Stimulated activated CD4-positive, alpha-beta T cell treated with anti-CD3 and anti-CD28 coated beads, Interleukin-4, amount 100 ng/mL, for 4 hours (primary cell): ENCODE measurements at places on chromosomes 3 and 15.
A peak's percentile ranks its signal among the peaks of the same experiment; 100 is the strongest.

GRCh38 chr3:129025108-129025507, 24.0 kb downstream of the EFCC1 start:
- no peak for DNase-seq

DNA sequence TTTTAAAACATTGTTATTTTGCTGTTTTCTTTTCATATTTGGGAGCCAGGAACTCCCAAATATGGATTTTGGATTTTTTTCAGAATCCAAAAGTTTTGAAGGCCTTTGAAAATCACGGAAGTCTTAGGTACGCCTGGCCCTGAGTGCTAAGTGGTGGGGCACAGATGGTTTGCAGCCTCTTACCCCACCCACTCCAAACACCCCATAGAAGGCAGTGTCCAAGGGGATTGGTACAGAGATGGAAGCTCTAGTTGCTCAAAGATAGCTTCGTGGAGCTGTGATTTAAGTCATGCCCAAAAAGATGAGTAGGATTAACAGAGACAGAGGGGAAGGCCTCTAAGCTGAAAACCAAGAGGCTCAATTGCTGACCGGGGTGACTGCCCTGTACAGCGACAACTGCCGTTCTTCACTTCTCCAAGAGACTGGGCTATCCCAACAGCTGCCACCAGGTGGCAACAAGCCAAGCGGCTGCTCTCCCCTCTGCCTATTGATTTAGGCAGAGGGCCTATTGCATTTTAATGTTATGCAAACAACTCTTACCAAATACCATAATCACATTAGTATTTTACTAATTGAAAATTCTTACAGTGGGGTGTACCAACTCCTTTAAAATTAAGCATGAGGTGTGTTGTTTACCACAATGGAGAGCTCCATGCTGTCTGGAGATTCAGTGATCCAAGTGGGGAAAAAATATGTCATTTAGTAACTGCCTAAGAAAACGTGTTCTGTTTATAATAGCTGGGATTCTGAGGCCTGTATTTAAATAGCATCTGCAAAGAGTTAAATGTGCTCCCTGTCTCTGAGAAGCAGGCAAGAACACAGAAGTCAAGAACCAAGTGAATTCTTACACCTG, 64.0 kb upstream of the C15orf61 start:
- peak; percentile 73 for DNase-seq

GRCh38 chr3:129672412-129672811, 65.9 kb upstream of the PLXND1 start:
- no peak for DNase-seq

DNA sequence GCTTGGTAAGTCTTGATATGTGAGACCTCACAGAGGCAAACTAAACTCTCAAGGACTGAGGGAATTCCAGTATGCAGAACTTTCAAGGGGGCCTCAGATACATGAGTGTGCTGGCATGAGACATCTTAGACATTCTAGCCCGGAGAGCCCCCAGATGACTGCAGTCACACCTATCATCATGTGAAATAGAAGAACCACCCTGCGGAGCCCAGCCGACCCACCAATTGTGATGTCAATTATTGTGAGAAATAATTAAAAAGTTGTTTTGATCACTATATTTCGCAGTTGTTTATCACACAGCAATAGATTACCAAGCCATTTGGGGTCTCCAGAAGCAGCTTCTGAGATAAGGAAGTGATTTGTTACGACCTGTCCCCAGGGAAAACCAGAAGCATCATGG, 55.3 kb upstream of the CD47 start:
- no peak for DNase-seq

GRCh38 chr15:75452865-75453702, 1.6 kb upstream of the SIN3A start:
- DNase-seq = peak; percentile 69

- DNase-seq = no peak
These were observed 63.6 kb upstream of the SNTN start for GRCh38 chr3:63588895-63589294.

DNA sequence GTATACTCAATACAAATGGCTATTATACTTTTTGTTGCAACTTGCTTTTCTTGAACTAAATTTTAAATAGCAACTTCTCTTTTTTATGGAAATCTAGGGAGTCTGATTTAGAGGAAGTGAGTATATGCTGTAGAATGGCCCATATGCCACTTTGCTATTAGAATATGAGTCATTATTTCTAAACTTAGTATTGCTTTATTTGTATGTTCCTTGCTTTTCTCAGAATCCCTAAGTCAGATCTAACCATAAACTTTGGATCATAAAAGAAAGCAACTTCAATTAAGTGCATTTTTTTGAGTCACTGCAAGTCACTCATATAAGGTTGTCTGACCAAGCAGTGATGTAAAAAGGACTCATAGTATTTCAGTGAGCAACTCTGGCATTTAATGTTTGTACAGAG, 17.5 kb upstream of the SPTSSB start:
- no peak for DNase-seq

DNA sequence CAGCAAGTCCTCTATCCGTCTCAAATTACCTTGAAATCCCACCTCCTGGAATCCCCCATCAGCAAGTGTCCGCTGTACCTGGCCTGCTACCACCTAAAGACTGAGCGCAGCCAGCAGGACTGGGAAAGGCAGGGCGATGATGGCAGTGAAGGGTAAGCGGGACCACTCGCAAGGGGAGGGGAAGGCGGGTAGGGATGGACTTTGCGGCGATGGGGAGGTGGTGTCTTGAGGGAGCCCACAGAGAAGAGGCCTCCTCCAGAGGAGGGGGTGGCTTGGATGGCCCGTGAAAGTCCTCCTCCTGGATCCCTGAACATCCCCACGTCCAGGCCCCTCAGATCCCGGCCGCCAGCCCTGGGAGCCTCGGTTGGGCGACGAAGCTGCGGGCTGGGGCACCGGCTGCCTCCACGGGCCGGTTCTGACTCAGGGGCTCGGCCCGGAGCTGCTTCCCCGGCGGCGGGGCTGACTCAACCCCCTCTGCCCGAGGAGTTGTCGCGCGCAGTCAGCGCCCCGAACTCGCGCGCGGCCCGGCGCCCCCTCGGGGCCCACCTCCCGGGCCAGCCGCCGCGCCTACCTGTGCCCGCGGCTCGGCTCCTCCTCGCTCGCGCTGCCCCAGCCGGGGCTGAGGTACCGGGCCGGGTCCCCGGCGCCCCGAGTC, 512 bp downstream of the LARP6 start:
- DNase-seq = no peak

- peak; percentile 62 for DNase-seq
These were observed 817 bp downstream of the CLK3 start for GRCh38 chr15:74616366-74616939.
